ENCODE measurements at places on chromosomes 7 and 10.

DNA sequence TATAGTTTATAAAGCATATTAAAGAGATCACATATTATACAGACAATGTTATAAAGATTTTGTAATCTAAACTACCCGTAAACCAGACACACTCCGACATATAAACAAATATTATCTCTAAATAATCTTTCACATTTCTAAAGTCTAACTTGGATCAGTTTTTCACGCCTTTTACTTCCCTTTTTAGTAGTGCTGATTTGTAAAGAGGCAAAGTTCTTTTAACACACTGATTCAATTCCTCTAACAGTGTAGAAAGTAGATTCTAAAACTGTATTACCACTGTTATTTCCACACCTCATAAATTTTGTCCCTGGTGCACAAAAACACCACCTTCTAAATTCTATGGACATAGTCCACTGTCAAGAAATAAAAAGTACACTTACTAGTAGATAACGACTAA, 230.9 kb downstream of the DOCK4 start:
- DNase-seq = no peak
- no peaks in the 10 kb centered on the region for H3K27me3 ChIP-seq
- no peaks in the 10 kb centered on the region for H3K4me1 ChIP-seq
- H3K27ac ChIP-seq = no peak overlapping the region
- no peak overlapping the region for H3K4me3 ChIP-seq

DNA sequence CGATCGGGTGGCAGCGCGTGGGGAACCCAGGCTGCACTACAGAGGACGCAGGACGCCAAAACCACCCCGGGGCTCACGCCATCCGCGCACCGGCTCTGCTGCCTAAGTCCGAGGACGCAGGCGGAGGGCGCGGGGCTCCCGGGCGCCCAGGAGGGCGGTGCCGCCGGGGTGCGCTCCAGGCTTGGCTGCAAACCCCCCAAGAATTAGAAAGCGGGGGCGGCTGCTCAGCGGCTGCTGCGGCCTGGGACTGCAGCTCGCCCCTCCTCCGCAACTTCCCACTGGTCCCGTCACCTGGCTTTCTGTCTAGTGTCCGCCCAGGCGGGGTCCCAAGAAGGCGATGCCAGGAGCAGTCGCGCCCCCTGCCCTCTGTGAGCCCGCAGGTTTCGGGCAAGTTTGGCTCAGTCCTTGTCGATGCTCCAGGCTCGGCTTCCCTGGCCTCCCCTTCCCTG, 1.7 kb upstream of the POU6F2 start:
- no peak for DNase-seq
- H3K4me3 ChIP-seq = no peak overlapping the region
- H3K4me1 ChIP-seq = no peaks in the 10 kb centered on the region
- H3K36me3 ChIP-seq = no peaks in the 10 kb centered on the region

DNA sequence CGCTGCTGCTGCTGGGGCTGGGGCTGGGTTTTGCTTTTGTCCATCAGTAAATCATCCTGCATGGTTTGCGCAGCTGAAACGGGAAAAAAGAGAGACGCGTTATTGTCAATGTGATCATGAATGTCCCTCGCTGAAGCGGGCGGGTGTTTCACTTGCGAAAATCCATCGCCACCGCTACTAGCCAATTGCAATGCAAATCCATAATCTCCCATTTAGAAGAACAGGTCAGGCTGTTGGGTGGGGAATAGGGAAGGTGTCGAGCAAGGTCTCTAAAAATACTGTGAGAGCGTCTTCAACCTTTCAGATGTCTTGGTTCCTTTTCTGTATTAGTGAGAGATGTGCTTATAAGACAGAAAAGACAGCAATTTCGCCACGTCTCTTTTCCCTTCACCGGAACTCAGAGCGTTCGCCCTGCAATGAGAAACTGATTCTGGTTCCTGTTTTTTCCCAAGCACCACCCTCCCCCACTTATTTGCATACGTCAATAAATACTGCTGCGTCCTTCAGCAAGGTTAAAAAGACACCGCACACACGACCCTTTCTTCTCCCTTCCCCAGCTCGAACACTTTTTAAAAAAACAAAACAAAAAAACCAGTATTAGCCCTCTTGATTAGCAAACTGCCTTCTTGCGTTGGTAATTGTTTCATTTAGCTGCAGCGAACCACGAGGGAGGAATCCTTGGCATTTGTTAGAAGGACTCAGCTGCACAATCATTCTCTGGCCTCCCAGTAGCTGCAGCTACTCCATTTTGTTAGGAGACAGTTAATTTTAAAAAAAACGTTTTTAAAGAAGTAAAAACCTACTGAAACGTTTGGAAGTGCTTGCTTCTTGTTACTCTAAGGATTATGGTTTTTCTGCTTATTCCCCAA, 50.4 kb downstream of the CPEB3 start:
- H3K36me3 ChIP-seq = peaks cover 2% of the 10 kb centered on the region
- H3K4me1 ChIP-seq = peaks cover 14% of the 10 kb centered on the region

GRCh38 chr10:3031490-3031889, 35.9 kb upstream of the PFKP start:
- H3K4me1 ChIP-seq = peaks cover 2% of the 10 kb centered on the region
- no peak overlapping the region for H3K27ac ChIP-seq
- H3K4me3 ChIP-seq = no peak overlapping the region

DNA sequence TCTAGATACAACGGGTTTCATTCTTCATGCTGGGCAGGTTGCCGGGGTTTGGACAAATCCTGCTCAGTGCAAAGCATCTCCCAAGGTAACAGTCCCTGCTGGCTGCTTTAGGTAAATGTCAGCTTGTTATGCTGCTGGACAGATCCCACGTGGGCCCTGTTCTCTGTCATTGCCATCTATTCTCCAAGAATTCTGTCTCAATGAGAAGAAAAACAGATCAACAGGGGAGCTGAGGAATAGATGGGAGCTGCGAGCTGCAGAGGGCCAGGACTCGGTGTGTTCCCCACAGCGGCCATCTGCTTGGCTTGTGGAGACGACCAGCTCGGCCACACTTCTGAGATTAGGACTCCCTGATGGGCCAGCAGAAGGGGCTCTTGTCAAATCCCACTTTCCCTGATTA, 235.2 kb downstream of the DPP6 start:
- no peak overlapping the region for H3K27ac ChIP-seq
- no peaks in the 10 kb centered on the region for H3K36me3 ChIP-seq
- no peaks in the 10 kb centered on the region for H3K27me3 ChIP-seq
- H3K4me1 ChIP-seq = no peaks in the 10 kb centered on the region

DNA sequence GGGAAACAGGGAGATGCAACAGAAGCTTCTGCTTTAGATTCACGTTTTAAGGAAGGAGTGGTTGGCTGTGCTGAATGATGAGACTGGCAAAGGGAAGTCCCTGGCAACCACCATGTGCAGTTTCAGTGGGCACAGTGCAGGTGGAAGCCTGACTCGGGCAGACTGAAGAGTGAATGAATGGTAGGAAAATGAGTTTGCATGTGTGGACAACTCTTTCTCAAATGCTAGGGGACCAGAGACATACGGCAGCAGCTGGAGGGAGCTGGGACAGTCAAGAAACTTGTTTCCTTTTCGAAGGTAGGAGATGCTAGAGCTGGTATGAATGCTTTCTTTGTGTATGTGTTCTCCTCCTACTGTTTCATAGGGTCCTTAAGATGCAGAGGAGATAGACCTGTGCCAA, 29.0 kb downstream of the PODXL start:
- H3K4me1 ChIP-seq = no peaks in the 10 kb centered on the region
- no peaks in the 10 kb centered on the region for H3K36me3 ChIP-seq
- DNase-seq = no peak

DNA sequence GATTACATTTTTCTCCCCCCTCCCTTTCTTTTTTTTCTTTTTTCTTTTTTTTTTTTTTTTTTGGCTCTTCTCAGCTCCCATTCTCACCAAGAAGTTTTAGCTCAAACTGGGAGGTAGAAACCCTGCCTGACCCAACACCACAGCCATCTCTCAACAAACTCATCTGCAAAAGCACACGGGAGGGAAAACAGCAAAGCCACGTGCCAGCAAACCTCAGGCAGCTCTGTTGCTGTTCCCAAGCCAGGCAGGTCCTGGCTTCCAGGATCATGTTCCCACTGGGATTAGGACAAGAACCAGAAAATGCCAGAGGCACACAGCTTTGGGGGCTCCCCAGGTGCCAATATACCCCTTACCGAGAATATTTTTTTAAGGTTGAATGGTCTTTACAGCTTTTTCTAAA, 56.7 kb downstream of the ITIH5 start:
- no peaks in the 10 kb centered on the region for H3K4me1 ChIP-seq
- no peaks in the 10 kb centered on the region for H3K36me3 ChIP-seq
- H3K27ac ChIP-seq = no peak overlapping the region
- H3K4me3 ChIP-seq = no peak overlapping the region

DNA sequence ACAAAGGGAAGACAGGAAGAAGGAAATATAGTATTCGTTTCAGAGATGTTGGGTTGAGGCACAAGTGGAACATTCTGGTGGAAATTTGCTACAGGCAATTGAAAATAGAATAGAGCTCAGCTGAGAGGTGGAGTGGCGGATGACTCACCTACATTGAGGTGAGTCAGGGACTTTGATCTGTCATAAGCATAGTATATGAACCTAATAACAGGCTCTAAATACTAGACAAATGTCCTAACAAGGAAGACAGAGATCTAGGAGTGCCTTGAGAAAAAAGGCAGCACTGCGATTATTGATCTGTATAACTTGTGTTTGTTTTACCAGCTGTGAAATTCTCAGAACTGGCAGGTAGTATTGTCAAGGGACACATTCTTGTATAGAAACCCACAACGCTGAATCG, 907 bp upstream of the IFRD1 start:
- peaks cover 4% of the 10 kb centered on the region for H3K4me1 ChIP-seq
- H3K4me3 ChIP-seq = peak overlapping the region; percentile 76
- no peak for DNase-seq
- no peaks in the 10 kb centered on the region for H3K27me3 ChIP-seq

GRCh38 chr7:107103369-107103768, 58.9 kb downstream of the PRKAR2B start:
- H3K36me3 ChIP-seq = no peaks in the 10 kb centered on the region
- H3K4me1 ChIP-seq = no peaks in the 10 kb centered on the region
- DNase-seq = no peak
- H3K27me3 ChIP-seq = no peaks in the 10 kb centered on the region

GRCh38 chr7:150439967-150440366, 10.5 kb upstream of the GIMAP8 start:
- peaks cover 27% of the 10 kb centered on the region for H3K36me3 ChIP-seq
- no peaks in the 10 kb centered on the region for H3K27me3 ChIP-seq
- H3K4me1 ChIP-seq = peaks cover 13% of the 10 kb centered on the region

GRCh38 chr10:118916777-118917176, 112.7 kb upstream of the NANOS1 start:
- no peak overlapping the region for H3K4me3 ChIP-seq
- no peaks in the 10 kb centered on the region for H3K36me3 ChIP-seq
- H3K27ac ChIP-seq = no peak overlapping the region
- H3K27me3 ChIP-seq = no peaks in the 10 kb centered on the region
- DNase-seq = no peak
- H3K4me1 ChIP-seq = no peaks in the 10 kb centered on the region
